Astrocyte of the spinal cord (primary cell): ENCODE measurements at places on chromosomes 4 and X.
A peak's percentile ranks its signal among the peaks of the same experiment; 100 is the strongest.

DNA sequence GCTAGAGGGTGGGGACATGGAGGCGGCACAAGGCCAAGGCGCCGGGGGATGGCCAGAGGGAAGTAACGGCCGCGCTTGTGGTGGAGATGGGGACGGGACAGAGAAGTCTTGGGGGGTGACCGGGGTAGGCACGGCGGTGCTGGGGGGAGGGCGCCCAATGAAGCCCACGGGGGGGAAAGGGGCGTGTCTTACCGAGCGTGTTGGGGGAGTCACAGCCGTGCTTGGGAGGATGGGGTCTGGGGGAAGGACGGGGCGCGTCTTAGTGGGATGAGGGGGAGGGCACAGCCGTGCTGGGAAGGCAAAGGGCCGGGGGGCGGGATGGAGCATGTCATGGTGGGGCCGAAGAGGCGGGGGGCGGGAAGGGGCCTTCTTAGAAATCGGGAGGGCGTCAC lies 952 bp downstream of the ARSD start:
- no peak for DNase-seq

- peak; percentile 95 for DNase-seq
Measured at GRCh38 chr4:152485726-152486276, 50.1 kb downstream of the FBXW7 start.

- peak; percentile 42 for DNase-seq
Measured at GRCh38 chrX:39112143-39112542, 310.9 kb downstream of the MID1IP1 start.

- DNase-seq, result peak; percentile 83
Measured at GRCh38 chr4:55768291-55768690, 51.3 kb upstream of the EXOC1L start.

- peak; percentile 36 for DNase-seq
Measured at GRCh38 chr4:100189820-100190642, at the start of gene DDIT4L. TSS of gene DDIT4L (minus strand) at chr4:100190468. CDS start at chr4:100189983, 485 bp downstream.

- DNase-seq, result no peak
Measured at GRCh38 chrX:15929194-15929593, 74.6 kb upstream of the AP1S2 start.

DNA sequence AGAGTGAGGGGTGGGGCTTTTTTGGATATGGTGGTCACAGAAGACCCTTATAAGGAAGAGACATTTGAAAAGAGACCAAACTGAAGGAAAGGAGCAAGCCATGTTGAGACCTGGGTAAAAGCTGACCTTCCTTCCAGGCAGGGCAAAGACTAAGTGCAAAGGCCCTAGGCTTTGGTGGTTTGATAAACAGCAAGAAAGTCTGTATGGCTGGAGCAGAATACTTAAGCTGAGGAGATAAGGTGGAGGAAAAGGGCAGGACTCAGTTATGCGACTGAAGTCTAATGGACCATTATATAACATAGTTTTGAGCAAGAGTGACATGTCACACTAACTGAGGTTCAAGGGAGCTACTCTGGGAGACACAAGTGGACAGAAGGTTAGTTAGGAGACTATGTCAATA lies 20.0 kb downstream of the SH3RF1 start:
- DNase-seq, result no peak

- DNase-seq, result no peak
Measured at GRCh38 chr4:143412420-143412758, 75.7 kb downstream of the GAB1 start.

DNA sequence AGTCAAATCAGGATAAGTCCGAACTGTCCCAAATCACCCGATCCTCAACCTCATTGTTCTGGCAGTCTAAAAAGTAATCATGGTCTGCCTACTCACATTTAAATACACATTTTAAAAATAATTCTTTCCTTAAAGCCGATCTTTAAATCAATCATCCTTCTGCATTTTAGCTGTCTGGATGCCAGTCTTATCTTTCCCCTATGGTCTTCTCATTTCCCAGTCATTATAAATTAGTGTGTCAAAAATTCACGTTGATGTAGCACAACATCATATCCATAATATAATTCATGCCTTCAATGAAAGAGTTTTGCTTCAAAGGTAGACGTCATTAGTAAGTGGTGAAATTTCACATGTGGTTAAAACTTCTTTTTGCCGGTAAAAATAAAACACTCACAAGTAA lies 108.1 kb upstream of the FRG1 start:
- DNase-seq, result no peak

DNA sequence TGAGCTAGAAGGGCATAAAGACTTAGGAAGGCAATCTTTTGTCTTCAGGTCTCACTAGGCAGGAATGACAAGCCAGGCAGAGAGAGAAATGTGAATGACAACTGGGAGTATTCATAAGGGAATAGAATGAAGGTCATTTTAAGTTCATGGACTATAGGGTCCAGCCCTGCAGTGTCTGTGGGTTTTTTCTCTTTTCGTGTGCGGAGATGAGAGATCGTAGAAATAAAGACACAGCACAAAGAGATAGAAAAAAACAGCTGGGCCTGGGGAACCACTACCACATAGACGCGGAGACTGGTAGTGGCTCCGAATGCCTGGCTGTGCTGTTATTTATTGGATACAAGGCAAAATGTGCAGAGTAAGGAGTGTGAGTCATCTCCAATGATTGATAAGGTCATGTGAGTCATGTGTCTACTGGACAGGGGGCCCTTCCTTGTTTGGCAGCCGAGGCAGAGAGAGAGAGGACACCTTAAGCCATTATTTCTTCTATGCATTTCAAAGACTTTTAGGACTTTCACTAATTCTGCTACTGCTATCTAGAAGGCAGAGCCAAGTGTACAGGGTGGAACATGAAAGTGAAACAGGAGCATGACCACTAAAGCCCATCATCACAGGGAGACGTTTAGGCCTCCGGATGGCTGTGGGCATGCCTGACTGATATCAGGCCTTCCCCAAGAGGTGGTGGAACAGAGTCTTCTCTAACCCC lies 921.8 kb upstream of the PCDH10 start:
- DNase-seq, result peak; percentile 13

- no peak for DNase-seq
Measured at GRCh38 chrX:20140420-20140819, 1.2 kb downstream of the EIF1AX start.

DNA sequence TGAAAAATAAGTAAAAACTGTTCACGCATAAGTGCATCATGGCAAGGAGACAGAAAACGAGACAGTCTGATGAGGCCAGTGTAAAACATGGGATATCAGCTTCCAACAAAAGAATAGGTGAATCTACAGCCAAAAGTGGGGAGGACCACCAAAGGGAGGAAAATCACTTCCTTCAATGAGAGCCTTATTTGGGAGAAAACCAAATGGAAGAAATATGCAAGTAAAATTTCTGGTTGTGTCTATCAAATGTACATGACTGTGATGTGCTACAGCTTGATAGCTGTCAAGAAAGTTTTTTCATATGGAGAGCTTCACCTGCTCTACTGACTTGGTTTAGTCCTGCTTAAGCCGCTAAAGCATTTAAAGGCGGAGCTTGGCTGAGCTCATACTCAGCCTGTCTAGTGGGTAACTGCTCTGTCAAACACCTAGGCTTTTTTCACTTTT lies 66.2 kb downstream of the MAGEA1 start:
- DNase-seq, result peak; percentile 12

DNA sequence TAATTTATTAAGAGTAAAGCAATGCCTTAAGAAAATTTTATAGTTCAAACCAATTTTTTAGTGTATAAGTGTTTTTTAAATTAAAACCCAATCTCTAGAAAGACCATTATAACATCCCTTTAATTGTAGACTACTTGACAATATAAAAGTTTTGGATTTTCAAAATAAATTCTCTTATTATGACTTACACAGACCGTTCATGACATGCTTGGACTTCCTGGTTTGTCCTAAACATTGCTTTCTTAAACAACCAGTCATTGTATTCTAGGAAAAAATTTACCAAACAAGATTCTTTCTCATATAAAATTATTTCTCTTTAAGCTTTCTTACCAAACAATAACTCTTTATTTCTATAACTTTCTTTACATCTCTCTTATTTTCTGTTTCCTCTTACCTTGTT lies 49.0 kb upstream of the CXorf51A start:
- DNase-seq, result peak; percentile 38

DNA sequence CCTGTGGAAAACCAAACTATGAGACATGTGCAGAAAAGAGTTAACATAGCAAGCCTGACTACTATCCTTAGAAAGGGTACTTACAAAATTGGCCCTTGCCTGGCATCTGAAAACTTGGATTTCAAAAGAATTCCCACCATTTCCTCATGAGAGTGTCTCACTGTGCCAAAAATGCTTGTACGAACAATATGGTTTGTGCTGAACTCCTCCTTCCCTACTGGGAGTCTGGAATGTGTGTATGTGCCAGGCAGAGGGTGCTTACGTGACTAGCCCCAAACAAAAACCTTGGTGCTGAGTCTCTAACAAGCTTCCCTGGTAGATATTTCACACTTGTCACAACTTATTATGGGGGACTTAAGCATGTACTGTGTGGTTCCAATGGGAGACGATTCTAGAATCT lies 81.7 kb upstream of the GIMD1 start:
- no peak for DNase-seq

DNA sequence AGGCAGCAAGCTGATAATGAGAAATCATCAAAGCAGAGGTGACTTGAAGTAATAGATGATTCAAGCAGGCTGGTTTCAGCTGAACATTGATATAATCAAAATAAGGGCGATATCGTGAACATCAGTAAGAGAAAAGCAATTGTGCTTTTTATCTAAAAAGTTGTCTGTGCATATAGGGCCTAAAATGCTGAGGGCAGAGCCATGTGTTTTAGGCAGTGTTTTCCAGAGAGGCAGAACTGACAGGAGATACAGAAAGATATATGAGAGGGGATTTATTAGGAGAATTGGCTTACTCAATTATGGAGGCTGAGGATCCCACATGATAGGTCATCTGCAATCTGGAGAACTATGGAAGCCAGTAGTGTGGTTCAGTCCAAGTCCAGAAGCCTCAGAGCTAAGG lies 136.5 kb upstream of the NPY2R start:
- DNase-seq, result no peak

GRCh38 chr4:72919937-72920336 lies 149.6 kb downstream of the COX18 start:
- DNase-seq, result no peak

GRCh38 chrX:21735768-21736127 lies 22.2 kb downstream of the SMPX start:
- no peak for DNase-seq

DNA sequence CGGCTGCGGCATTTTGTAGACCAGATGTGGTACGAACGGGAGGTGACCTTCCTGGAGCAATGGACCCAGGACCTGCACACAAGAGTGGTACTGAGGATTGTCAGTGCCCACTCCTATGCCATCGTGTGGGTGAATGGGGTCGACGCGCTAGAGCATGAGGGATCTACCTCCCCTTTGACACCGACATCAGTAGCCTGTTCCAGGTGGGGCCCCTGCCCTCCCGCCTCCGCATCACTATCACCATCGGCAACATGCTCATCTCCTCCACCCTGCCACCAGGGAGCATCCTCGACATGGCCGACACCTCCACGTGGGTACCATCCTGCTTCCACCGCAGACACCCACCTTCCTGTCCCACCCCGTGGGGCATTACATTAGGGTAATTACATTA lies 46.2 kb downstream of the SMARCA5 start:
- no peak for DNase-seq

- DNase-seq, result no peak
Measured at GRCh38 chr4:61298178-61298740, 98.1 kb downstream of the ADGRL3 start.

GRCh38 chrX:129701624-129702069 lies 37.1 kb upstream of the XPNPEP2 start:
- peak; percentile 66 for DNase-seq

GRCh38 chrX:34638116-34638515 lies 19.0 kb downstream of the TMEM47 start:
- peak; percentile 52 for DNase-seq

DNA sequence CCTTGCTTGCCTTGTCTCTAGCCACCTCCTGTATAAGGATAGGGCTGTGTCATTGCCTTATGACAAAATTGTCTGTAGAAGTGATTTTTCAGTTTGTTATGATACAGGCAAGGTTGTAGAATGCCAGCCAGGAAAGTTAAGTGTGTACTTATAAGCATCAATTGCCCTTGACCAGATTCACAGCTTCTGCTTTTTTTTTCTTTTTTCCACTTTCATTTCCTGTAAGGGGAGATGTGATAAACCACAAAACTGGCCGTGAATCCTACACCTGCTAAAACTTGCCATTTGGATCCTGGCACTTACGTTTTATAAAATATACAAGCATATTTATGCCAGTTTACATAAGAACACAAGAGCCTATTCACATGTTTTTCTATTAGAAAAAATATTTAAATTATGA lies 35.0 kb upstream of the BMPR1B start:
- DNase-seq, result no peak
